ENCODE measurements at places on chromosomes 1 and 21.
A peak's percentile ranks its signal among the peaks of the same experiment; 100 is the strongest.

DNA sequence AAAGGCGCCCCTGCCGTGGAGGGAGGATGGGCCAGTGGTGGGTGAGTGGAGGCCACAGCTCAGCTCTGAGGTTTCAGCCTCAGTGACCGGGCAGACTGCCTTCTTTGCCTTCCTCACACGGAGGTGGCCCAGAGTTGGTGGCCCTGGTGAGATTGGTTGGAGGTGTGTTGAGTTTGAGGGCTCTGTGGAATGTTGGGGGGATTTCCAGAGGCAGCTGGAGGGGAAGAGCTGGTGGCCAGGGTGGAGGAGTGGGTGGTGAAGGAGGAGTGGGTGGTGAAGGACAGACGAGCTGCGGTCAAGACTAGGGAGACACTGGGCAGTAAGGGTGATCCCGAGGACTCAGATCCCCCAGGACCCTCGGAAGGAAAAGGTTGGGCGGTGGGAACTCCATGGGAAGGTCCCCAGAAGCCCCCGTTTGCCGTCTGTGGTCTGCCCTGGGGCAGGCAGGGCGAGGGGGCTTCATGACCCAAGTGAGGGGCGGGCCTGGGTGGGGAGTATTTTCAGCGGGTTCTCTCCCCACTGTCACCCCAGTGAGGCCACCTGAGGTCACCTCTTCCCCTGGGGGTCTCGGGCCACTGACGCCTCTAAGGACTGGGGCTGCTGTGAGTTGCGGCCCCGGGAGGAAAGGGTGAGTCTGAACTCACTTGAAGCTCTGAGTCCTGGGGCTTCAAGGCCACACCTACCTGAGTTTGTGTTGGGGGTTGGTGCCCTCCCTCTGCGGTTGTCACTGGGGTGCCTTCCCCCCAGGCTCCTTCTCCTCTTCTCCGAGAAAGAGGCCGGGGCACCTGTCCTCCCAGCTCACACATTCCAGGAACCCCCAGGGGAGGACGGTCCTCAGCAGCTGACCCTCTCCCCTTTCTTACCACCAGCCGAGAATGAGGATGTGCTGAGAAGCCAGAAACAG is 22.7 kb upstream of the PIK3CD start:
- DNase-seq: no peak

- DNase-seq: no peak
Observed at GRCh38 chr1:42424201-42424600, 31.6 kb downstream of the ZMYND12 start.

DNA sequence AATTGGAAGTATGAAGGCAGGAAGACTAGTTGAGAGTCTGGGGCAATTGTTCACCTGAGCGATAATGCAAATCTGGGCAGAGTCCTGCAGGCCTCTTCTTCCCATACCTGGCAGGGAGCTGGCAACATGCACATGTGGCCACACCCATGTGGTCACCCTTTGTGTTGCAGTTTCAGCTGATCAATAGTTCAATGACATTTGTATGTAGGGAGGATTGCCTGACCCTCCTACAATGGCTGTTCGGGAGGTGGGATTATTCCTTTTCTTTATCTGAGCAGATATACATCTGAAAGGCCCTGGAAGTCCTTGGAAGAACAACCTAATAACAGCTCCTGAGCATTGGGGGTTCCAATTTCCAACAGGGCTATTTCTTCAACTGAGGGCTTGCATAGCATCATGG is 15.2 kb upstream of the TRIM45 start:
- no peak for DNase-seq

- peak; percentile 5 for DNase-seq
Observed at GRCh38 chr1:227759341-227760300, 24.4 kb downstream of the SNAP47 start.

DNA sequence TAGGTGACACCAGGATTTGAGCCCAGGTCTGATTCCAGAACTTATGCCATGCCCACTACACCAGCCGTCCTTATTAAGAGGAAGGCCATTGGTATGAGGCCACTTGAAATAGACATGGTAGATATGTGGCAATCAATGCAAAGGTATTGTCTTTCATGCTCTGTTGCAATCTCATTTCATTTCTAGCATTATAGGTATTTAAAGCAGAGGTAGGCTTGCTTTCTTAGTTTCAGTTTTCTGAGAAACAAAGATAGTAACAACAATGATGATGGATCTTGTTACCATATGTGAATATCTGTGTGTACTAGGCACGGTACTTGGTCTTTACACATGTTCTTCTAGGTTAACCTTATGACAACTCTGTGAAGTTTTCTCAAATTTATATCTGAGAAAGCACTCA is 113.1 kb downstream of the FGGY start:
- DNase-seq: no peak

- no peak for DNase-seq
Observed at GRCh38 chr1:214241060-214241459, 39.9 kb upstream of the SMYD2 start.

GRCh38 chr1:172964864-172965263 is 85.9 kb downstream of the TNFSF18 start:
- DNase-seq: no peak

DNA sequence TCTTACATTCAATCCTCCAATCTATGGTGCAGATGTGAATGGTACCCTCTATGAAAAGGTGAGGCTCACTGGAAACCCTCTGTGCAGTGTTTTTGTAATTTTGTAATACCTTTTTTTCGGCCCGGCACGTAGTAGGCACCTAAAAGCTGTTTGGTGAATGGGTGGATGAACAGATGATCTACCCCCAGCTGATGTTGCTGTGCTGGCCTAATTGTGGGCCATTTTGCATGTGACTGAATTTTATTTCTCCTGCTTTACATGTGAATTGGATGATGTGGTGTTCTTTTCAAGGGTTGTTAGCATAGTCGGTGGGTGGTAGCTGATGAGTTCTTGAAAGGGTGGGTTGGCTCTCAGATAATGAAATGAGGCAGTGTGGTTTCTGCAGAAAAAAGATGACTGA is 10.4 kb downstream of the KDM4A start:
- DNase-seq: no peak

- peak; percentile 24 for DNase-seq
Observed at GRCh38 chr1:201460814-201461644, 8.0 kb downstream of the PHLDA3 start.

DNA sequence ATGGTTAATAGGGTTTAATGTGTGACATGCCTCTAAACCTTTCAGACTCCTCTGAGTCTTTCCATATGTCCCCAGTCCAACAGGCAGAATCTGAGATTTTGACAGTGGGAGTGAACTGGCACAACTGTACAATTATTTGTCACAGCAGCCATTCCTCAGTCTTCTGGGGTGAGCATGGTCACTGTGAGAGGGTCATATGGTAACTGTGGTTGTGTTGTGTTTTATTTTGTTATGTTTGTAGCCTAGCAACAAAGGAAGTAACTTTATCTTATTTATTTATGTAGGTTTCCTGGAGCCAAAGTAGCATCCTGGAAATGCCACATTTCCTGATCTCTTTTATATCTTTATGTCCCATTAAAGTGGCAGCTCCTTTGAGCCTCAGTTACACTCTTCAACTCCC is 1067.9 kb downstream of the TTLL7 start:
- no peak for DNase-seq

DNA sequence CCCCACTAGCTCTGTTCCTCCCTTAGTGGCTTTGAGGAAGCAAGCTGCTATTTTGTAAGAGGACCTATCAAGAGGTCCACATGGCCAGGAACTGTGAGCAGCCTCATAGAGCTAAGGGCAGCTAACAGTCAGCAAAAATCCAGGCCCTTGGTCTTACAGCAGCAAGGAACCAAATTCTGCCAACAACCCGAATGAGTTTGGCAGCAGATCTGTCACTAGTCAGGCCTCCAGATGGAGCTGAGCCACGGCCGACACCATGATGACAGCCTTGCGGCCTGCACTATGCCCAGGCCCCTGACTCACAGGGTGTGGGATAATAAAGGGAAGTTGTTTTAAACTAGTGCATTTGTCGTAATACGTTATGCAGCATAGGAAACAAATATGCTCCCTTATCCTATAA is 28.0 kb upstream of the H3-3A start:
- DNase-seq: no peak

DNA sequence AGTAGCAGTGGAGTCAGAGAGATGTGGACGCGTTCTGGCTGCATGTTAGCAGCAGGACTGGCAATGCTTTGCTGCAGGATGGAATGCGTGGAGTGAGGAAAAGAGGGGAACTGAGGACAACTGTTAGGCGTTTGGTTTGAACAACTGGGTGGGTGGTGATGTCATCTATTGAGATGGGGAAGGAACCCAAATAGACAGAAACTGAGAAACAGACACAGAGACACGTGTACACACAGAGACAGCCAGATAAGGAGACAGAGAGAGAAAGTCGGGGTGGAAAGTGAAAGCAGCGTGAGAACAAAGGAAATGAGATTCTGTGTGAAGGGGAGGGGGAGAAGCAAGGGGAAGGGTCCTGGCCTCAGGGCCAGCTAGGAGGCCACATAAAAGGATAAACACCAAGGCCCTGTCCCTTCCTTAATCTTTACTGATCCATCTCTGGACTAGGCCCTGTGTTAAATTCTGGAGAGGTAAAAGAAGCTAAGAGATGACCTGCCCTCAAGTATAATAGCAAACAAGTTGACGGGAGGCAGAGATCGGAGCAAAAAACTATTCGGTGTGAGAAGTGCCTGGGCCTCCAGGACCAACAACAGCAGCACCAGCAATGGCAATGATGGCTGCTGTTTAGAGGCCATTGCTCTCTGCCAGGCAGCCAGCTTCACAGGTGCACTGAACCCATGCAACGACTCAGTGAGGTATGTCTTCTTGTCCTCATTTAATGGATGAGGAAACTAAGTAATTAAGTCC is 31.6 kb downstream of the VWA5B1 start:
- no peak for DNase-seq

DNA sequence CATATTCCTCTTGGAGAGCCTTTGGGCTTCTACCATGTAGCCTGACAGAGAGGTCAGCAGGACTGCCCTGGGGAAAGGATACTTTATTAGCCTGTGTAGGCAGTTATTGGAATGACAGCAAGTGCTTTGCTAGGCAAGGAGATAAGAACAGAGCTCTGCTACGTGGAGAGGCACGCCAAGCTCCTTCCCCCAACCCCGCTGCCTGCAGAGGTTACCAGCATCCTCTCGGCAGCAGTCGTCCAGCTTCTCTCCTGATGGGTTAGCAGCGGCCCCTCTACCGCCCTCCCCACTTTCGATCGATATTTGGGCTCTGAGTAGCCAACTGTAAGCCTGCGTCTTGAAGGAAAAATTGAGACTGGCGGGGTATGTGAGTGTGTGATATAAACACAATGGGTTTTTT is 122.3 kb downstream of the DHRS3 start:
- no peak for DNase-seq

DNA sequence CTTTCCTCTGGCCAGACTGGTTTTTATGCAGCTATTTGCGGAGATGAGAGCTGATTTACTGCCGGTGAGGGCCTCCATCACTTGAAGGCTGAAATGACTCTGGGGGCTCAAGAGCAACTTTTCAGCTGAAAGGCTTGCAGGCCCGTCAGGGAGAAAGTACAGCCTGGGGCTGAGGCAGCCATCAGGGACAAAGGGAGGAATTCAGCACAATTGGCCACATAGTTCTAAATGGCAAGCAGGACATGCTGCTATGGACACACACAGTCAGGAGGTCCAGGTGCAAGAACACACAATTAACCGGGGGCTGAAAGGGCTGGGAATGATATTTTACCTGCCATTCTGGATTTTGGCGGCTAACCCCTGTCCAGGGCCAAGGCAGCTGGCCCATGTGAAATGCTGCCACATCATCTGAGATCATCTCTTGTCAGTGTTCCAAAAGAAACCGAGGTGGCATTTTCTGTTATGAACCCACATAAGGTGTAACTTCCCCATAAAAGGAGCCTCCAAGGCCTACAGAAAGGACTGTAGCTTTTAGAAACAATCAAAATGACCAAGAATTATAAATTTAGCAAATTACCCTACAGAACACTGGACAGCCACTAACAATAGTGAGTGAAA is 58.2 kb downstream of the LMX1A start:
- no peak for DNase-seq

DNA sequence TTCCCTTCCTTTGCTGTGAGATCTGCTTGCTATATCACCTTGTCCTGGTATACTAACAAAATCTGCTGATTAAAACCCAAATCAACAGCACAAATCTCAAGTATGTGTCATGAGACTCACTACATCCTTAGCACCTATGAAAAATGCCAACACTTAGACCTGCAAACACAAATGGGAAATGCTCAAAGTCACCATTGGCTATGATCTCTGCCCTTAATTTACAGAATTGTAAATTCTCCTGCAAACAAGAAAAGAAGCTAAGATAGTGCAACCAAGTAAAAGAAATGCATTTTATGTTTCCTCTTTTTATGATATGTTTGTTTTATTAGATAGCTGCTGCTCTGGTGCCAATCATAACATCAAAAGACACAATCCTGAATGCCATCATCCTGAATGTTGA is 80.8 kb downstream of the DISC1 start:
- no peak for DNase-seq

DNA sequence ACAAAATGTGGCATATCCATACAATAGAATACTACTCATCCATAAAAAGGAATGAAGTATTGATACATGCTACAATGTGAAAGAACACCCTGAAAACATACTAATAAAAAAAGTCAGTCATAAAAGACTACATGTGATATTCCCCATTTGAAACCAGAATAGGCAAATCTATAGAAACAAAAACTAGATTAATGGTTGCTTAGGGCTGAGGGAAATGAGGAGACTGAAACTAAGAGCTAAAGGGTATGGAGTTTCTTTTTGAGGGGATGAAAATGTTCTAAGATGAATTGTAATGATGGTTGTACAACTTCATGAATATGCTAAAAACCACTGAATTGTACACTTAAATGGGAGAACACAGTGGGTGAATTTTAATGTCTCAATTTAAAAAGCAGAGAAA is 50.9 kb downstream of the ACBD6 start:
- DNase-seq: no peak

DNA sequence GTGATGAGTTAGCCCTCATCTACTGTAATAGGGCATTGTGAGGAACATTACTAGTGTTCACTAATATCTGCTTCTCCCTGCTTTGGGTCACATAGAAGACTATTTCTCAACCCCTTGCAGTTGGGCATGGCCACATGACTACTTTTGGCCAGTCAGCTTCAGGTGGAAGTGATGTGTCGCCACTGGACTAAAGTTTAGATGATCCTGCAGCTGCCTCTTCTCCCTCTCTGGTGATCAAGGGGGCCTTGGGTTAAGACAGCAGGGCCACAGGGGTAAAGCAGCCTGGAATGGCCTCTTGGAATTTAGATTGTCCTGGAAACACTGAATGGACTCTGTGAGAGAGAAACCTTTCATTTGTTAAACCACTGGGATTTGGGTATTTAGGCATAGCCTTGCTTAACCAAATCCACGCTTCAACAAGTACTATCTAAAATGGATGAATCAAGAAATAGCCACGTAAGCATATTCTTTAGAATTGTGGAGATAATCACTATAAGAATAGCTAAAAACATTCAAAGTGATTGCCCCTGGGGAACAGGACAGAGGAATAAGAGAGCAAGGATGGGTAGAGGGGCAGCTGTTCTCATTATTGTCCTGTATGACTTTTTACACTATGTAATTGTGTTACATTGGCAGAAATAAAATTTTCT is 41.2 kb downstream of the OPRD1 start:
- DNase-seq: no peak

DNA sequence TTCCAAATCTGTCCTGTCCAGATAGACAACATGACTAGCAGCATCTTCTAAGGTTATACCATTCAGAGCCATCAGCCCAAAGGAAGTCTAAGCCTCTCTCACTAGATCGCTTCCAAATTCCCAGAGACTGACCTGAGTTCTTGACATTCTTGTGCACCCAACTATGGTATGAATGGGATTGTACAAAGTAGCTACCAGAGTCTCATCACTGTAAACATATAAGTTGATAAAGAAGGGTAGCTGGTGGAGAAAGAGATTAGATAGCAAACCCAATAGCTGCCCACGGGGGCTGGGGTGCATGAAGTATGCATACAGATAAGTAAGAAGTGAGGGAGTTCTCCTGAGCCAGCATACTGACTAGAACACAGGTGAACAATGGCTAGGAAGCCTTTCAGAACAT is 180.0 kb downstream of the PLPP3 start:
- no peak for DNase-seq
